Stimulated activated CD4-positive, alpha-beta T cell treated with anti-CD3 and anti-CD28 coated beads, Interleukin-12 subunit alpha, Interleukin-12 subunit beta, amount 100 ng/mL, for 24 hours (primary cell): ENCODE measurements at places on chromosomes 3 and 15.

DNA sequence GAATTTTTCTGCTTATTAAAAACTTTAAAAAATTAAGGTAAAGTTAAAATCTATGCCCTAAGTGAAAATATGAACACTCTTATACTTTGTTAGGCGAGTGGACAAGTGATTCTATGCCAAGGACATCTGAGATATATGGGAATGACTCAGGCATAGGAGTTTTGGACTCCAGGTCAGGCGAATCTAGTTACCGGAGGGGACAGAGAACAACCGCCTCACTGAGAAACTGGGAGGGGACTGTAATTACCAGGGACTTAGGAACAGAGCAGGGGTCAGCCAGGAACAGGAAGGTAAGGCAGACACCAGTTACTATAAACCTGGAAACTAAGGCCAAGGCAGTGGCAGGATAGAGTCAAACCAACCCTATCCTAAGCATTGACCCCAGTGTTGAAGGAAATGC, 16.8 kb upstream of the ATP1B3 start:
- no peak for DNase-seq

GRCh38 chr3:154690413-154690812, 260.4 kb upstream of the GPR149 start:
- DNase-seq = no peak

DNA sequence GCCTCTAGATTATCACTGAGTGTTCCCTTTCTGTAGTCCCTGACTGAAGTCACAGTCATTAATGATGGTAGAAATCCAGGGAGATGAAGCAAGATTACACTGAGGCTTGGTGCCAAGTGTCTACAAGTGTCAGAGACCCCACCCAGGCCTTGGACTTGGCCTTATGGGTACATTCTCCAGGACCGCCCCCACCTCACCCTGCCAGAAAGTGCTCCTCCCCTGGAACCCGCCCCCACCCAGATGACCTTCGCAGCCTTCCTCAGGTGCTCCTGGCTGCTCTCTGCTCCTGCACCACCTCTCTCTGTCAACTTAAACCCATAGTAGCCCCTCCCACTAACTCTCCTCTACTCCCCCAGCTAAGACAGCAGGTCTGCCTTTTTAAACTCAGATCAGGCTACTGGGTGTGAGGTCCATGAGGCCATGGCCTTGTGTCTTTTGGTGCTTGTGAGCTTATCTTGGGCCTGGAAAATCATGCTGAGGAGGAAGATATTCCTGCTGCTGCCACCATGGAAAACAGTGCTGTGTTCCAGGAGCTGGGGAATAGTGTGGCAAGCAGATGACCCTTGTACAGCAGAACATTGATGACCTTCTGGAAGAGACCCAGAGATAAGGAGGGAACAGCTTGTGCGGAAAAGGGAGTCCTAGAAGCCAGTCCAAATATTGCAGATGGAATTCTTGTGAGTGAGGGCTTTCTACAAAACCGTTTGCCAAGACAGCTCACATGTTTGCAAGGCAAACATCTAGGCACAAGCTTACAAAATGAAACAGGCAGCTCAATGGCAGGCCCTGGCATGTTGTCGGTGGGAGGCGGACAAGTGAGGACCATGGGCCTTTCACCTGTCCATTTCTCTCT, 40.3 kb upstream of the NDUFB4 start:
- DNase-seq = no peak

GRCh38 chr15:90015749-90016148, 14.6 kb downstream of the ZNF710 start:
- DNase-seq = no peak

DNA sequence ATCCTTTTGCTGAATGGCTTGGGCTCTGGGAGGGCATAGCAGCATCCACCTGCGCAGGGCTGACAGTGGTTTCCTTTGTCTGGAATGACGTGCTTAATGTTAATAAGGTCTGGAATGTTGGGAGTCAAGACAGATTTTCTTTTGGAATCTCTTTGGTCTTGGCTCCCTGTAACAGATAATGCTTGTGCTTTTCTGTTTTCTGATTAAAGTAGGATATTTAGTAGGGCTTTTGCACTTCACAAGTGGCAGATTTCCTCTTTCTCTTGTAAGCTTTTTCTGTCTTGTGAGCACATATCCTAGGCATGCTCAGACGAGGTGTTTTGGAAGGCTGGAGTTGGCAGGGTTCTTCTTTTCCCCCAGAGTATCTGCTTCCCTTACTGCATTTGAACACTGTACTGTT, 189.6 kb downstream of the GHSR start:
- no peak for DNase-seq

GRCh38 chr15:94579286-94579685, 347.9 kb downstream of the MCTP2 start:
- DNase-seq = no peak

DNA sequence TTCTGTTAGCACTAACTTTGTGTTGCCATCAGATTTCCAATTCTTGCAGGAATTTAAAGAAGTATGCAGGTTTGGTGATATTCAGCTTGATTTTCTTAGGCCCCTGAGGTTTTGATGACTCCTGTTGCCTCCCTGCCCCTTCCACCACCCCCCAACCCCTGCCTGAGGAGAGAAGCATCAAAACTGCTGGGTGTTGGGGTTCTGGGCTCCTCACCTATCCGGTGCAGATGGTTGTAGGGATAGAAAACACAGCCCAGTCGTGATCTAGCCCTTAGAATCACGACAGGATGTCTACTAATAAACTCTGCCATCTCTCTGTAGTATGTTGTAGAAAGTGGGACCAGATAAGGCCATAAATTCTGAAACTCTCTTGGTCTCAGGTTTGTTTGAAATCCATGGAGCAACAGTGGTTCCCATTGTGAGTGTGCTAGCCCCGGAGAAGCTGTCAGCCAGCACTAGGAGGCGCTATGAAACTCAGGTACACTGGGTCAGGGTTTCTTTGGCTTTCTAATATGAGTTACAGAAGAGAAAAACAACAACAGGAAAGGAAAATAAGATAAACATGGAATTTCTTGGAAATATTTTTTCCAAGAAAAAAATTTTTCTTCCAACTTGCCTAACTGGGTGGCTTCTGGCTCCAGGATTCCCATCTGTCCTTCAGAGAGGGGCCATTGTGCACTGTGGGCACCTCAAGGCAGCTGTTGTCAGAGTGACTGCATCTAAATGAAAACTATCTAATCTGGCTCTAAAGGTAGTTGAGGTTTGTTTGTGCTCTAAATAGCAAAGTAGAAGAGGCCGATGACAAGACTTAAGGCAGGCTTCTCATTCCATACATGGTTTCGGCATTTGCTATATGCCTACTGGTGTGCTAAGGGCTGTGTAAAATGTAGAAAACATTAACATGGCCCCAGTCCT, 8.7 kb downstream of the SRP14 start:
- no peak for DNase-seq

GRCh38 chr15:81049835-81050234, 49.1 kb downstream of the TLNRD1 start:
- no peak for DNase-seq

- no peak for DNase-seq
These were observed 213.9 kb downstream of the CLSTN2 start for GRCh38 chr3:140148824-140149390.

DNA sequence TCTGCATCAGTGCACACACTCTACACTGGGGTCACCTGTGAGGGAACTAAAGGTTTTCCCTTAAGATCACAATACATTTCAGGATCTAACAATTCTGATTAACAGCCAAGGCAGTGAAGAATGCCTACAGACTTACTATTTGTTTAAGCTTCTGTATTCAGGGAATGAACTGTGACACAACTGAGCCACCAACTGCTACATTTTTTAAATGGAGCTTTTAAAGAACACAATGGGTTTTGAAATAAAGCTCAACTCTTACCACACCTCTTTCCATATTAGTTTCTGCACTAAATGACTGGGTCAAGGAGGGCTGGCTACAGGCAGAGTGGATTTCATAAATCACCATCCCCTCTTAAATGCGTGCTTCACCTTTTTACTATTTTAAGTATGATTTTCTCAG, 100.2 kb downstream of the TMCC1 start:
- DNase-seq = no peak

GRCh38 chr3:113977822-113978221, 30.0 kb downstream of the ZDHHC23 start:
- no peak for DNase-seq

DNA sequence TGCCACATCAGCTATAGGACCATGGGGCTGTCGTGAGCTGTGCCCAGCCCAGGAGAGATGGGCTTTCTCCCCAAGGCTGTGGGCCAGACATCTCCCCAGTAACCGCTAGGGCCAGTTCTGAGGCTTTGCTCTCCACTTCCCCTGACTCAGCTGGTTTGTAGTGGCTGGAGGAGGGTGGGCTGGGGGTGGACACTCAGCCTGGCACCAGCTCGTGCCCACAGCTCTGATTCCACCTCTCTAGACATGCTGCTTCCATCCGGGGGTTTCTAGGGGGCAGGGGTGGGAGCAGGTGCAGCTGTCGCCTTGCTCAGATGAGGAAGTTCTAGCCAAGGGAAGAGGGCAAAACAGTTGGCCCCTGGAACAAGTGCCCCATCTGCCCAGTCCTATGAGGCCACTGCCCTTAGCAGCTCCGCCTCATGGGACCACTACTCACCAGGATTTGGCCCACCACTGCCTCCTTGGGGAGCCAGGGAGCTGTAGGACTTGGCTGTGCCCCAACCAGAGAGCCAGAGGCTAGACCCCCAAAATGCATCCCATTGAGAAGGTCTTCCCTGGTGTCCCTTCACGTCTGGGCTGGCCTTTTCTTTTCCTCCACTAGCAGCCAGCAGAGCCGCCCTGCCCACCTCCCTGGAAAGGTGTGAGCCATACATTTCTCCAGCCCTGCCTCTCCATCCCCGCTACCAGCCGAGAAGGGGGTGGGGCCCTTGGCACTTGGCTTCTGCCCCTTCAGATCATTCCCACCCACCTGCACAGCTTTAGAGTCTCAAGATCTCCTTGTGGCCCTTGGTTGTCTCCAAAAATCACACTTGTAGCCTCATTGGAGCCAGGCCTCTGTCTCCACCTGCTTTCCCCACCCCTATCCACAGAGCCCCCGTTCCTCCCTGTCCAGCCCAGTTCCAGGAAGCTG, 9.9 kb downstream of the GLYCTK start:
- no peak for DNase-seq

GRCh38 chr3:196947136-196947859, 5.0 kb upstream of the NCBP2 start:
- DNase-seq = no peak

DNA sequence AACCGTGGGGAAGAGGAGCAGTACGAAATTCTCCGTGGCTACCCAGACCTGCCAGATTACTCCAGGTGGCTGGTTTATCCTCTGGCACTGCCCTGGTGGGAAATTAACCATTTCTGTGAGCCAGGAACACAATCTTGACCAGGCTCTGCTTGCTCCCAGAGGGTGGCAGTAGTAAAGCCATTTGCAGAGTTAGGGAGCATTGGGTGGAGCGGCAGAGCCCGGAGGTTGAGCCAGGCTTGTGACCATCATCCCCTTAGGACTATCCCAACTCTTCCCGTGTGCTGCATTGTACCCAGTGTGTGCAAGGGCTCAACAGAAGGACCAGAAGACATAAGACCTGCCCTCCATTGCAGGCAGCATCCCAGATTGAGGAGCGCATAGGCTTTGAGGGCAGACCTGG, 5.3 kb downstream of the KNG1 start:
- no peak for DNase-seq

DNA sequence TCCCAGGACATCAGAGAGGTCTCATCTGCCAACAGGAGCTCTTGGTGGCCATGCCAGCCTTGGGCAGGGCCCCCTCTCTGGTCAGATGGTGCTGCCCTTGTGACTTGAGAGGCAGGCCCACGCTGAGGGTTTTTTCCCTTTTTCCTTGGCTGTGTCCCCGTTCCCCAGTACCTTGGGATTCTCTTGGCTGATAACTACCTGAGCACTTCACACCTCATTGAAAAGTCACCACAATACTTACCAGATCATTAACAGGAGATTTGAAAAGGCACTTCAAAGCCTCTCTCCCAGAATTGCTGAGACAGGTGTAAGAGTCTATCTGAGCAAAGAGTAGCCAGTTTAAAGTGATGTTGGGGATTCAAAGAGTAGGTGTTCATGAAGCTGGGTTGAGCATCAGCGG, 15.1 kb upstream of the TMEM158 start:
- no peak for DNase-seq

- DNase-seq = no peak
These were observed 301.2 kb upstream of the CDIN1 start for GRCh38 chr15:36278219-36278618.

DNA sequence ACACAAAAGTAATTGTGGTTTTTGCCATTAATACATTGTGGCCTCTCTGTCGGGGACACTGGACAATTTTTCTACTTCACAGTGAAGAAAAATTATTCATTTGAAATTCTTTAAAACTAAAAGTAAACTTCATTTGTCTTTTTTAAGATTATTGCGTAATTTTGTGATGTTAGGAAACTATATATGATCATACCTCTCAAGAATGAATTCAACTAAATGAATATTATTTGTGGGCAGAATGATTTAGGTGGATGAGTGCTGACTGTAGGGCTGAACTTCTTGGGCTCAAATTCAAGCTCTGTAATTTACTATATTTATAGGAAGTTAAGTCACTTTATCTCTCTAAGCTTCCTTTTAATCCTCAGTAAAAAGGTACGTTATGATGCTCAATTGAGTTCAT, 441.2 kb downstream of the ROBO1 start:
- DNase-seq = no peak

DNA sequence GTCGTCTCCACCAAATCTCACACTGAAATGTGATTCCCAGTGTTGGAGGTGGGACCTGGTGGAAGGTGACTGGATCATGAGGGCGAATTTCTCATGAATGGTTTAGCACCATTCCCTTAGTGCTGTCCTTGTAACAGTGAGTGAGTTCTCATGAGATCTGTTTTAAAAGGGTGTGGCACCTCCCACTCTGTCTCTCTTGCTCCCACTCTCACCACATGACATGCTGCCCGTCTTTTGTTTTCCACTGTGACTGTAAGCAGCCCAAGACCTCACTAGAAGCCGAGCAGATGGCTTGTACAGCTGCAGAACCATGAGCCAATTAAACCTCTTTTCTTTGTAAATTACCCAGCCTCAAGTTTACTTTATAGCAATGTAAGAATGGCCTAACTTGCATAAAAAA, 21.2 kb downstream of the RAD18 start:
- DNase-seq = no peak

DNA sequence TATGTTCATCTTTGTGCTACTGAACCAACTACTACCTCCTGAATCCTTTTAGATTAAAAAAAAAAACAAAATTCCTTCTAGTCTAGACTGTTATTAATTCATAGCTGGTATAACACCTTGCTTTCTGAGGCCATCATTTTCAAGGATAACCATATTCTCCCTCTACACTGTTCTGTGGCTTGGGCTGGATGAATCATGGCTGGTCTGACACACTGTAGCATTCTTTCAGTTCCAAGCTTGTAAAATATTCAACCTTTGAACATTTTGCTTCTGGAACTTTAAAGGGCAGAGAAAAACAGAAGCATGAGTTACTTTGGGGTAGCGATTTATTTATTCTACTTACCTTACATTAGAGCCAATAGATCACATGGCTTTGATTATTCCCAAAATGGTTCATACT, 7.6 kb downstream of the HSPBAP1 start:
- DNase-seq = no peak

GRCh38 chr3:55731741-55732140, 244.6 kb upstream of the WNT5A start:
- no peak for DNase-seq

- DNase-seq = no peak
These were observed 560 bp upstream of the TTLL13 start for GRCh38 chr15:90248789-90249202.

- no peak for DNase-seq
These were observed 538.2 kb upstream of the SGO1 start for GRCh38 chr3:20724241-20724640.

- no peak for DNase-seq
These were observed 82.4 kb upstream of the PLCL2 start for GRCh38 chr3:16802389-16802788.
